Head of caudate nucleus (tissue), 42 donors: ENCODE measurements at places on chromosomes 1 and 21.

- no peak for DNase-seq
These were observed 16.0 kb downstream of the SH3BGR start for GRCh38 chr21:39467746-39468145.

- DNase-seq, result peak; percentile 85
These were observed 7.3 kb upstream of the CTRC start for GRCh38 chr1:15430787-15431570.

- no peak for DNase-seq
These were observed 37.3 kb upstream of the ZC3H12A start for GRCh38 chr1:37437087-37437486.

DNA sequence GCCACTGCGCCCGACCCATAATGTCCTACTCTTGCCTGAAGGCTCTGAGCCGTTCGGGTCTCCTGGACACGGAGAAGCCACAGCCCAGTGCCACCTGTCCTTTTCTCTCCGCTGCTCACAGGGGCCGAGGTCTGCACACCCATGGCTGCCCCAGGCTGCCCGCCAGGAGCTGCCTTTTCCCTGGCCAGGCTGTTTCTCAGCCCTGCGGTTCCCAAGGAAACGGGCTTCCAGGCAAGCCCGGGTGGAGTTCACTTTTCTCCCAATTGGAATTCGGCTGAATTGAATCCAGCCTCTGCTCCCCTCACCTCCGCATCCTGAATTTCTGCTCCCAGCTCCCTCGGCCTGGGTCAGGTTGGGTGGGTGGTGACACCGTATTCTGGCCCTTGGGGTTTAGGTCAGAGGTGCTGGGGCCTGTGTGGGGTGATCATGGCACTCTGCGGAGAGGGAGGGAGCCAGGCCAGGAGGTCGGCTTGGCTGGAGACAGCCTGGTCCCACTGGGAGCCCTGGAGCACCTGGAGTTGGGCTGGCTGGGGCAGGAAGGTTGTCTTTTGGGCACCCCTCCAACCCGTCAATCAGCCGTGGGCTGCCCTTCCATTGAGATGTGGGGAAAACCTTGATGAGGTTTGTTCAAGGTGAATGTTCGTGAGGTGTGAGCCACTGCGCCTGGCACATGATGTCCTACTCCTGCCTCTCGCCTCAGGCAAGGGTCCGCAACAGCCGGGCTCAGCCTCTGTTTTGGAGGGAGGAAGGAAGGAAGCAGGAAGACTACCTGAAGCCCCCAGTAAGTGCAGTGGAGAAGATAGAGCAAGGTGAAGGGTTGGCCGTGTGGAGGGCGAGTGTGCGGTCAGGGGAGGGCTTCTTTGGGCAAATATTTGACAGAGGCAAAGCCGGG is 25.1 kb downstream of the RRP1 start:
- DNase-seq, result no peak

DNA sequence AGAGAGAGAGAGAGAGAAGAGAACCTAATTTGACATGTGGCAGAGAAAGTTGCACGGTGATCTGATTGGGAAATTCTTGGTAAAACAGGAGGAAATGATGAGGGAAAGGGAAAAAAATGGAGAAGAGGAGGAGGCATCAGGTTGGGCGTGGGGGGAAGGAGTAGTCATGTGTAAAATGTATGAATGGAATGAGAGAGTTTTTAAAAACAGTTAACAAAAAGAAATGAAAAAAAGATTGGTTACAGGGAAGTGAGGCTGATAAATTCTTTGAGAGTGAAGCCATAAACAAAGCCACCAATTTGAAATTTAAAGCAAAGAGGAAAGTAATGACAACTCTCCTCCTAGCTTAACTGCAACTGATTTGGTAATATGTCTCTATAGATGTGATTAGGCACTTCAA is 409.2 kb downstream of the USH2A start:
- no peak for DNase-seq

DNA sequence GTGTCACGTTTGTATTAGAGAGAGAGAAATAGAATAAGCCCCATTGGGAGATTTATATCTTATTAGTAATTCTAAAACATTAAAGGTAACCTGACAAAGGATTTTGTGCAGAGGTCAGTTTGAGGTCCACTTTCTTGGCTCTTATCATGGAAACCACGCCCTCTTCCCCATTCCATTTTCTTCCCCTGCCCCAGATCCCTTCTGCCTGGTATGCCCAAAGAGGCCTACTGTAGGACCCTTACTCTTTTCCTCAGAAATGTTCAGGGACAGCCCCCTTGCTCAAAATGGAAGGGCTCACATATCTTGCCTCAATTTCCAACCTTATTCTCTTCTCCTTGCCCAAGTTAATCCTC is 9.6 kb downstream of the CCDC185 start:
- DNase-seq, result no peak

DNA sequence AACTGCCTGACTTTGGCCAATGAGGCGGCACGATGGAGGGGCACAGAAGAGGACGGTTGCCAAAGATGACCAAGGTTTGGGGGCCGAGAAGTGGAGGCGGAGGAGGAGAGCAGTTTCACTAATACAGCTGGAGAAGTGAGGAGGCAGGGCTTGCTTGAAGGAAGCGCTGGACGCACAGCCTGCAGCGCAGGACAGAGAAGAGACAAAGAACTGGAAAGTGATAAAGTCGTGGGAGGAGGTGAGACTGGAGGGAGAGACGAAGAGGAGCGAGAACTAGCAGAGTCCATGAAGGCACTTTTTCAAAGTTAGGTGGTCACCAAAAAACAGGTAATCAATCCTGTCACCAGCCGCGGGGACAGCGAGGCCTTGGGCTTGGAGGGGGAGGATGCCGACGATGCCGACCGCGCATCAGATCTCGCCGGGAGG is 771 bp downstream of the PACC1 start:
- no peak for DNase-seq

GRCh38 chr1:168958562-168959289 is 147.8 kb upstream of the ATP1B1 start:
- DNase-seq, result no peak

GRCh38 chr1:111841746-111842145 is 86.0 kb downstream of the DDX20 start:
- no peak for DNase-seq

DNA sequence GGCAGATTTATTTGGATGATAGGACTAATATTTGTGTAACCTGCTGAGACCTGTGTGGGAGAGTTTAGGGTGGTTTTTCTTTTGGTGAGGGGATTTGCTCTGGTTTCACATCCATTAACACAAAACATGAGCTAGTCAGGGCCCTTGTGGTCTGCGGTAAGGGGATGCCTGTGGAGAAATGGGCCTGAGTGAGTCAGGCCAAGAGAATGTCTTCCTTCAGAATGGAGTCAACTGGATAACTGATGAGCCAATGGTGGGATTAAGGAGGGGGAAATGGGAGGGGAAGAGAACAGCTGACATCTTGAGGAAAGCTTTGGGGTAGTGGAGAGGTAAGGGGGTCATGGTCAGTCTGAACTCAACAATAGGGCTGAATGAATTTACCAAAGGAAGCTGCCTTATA is 13.9 kb downstream of the WNT2B start:
- DNase-seq, result no peak

DNA sequence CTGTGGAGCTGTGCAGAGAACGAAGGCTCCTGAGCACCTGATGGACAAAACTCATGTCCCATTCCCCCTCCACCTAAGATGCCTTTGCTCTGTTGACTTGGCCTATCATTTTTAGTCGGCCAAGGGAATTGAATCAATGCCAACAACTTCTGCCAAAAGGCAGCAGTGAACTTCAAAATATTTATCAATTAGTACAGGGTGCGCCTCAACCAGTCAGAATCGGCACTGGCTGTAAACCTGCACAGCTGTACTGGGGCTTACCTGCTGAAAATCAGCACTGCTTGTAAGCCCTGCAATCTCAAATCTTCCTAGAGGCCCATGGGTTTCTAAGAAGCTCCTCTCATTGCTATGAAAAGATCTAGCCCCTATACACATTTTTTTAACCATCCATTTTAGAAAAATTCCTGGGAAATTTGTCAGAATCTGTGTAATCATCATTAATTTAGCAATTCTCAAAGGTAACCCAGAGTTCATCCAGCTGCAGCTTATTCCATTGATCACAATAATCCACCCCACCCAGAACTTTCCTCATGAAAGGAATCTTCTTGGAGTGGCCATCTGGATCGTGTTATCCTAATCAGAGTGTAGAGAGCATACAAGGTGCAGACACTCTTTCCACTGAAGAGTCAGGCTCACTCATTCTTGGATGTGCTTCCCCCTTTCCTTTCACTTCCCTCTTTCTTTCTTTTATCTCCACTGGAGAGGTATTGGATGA is 40.2 kb downstream of the ADAMTS1 start:
- DNase-seq, result no peak

GRCh38 chr1:234437423-234438171 is 41.4 kb downstream of the TARBP1 start:
- no peak for DNase-seq

DNA sequence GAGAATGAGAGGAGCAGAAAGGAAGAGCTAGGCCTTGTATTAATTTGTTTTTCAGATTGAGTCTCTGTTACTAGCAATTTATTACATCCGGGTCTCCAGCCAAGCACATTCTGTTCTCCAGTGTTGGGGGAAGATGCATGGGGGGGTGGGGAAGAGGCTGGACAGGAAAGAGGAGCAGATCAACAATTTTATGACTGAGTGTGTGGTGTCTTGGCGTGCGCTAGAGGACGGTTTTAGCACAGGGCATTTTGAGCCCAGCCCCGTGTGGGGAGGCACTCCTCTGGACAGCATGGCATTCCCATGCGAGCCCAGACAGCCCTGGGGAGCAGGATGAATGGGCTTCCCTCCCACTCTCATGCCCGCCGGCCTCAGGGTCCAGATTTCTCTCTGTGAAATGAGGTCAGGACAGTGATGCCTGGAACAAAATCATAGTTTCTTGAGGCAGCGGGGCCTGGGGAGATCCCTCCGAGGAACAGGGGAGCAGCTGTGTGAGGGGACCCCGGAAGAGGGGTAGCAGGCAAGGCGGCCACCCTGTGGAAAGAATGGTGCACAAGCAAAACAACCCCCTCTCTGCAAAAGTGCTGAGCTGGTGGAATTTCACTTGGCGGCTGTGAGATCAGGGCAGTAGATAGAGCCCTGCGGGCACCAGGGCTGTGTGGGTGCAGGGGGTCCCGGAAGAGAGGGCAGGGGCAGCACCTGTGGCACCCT is 16.3 kb downstream of the SOX13 start:
- no peak for DNase-seq

DNA sequence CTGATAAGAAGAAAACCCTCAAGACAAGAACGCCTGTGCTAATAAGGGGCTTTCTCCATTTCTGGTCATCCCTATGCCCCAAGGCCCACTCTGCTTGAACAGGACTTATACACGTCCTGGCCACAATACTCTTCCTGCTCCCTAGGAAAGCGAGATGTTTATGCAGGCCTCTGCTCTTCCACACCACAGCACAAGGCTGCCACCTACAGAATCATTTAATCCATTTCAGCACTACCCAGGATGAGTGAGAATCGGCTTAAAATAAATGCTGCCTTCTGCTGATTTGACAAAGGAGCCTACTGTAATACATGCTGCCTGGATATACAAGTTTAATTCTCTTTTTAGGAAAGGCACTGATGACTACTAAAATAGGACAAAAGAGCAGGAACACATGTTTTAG is 29.4 kb downstream of the FRRS1 start:
- no peak for DNase-seq

DNA sequence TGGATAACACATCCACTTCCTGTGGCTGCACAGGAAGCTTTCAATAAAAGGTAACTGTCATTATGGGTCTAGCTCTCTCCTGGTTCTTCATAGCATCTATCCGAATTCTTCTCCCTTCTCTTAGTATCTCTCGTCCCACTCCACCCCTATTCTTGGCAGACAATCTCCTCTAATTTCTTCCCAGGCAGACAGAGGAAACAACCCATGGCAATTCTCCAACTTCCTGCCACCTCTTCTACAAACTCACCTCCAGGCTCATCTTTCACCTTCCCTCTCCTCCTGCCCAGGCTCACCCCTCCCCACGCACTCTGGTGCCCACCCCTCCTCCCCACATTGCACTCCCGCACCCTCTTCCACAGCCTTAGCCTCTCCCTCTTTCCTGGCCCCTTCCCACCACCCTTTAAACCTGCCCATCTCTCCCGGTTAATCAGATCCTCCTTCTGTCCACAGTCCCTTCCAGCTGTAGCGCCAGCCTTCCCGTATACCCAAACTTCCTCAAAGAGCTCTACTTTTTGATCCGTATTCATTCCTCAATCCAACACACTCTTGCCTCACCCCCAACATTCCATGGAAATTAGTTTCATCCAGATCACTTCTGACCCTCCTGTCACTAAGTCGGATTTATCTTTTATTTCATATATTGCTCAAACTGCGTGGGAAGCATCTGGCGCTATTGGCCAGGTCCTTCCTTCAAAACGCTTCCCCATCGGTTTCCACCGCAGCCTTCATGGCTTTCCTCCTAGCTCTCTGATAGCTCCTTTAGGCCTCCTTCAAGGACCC is 25.9 kb downstream of the SHISA4 start:
- DNase-seq, result no peak

DNA sequence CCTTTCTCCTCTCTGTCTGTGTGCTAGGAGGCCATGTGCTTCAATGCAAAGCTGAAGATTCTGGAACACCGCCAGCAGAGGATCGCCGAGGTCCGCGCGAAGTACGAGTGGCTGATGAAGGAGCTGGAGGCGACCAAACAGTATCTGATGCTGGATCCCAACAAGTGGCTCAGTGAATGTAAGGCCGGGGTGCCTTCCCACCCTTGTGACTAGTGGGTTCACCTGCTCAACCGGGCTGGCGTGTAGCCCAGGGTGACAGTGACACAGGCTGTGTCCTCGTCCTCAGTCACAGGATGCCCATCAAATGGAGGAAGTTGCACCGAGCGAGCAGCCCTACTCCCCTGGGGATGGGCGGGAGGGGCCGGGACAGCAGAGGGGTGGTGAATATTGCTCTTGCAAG is 544.1 kb downstream of the KIF26B start:
- DNase-seq, result no peak

DNA sequence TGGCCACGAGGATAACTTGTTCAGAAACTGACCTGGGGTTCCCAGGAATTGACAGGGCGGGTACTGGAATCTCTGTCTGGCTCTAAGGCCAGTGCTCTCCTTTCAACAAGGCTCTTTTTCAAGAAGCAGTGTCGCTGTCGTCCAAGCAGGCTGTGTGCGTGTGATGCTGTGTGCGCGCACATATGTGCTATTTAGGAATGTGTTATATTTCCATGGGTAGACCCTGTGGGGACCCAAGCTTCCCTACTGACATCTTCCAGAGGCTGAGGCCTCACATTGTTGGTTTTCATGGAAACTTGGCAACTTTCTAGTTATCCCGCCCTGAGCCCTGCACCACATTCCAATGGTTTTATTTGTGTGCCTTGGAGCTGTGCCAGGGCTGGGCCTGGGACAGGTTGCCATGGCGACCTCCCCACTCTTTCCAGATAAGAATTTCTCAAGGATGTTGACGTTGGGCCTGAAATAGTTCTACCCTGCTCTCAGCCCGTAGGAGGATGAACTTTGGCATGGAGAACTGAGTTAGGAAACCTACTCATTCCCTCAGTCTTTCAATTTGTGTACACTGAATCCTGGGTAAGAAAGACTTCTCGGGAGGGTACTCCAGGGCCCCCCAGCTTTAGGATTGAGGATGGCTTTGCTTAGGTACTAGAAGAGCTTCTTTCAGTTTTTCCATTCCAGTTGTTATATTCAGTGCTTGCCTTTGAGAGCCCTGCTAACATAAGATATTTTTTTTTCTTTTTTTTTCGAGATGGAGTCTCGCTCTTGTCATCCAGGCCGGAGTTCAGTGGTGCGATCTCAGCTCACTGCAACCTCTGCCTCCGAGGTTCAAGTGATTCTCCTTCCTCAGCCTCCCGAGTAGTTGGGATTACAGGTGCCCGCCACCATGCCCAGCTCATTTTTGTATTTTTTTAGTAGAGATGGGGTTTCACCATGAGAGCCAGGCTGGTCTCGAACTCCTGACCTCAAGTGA is 38.8 kb upstream of the SRSF10 start:
- DNase-seq, result peak; percentile 86
